ENCODE measurements at places on chromosomes 3 and 15.

DNA sequence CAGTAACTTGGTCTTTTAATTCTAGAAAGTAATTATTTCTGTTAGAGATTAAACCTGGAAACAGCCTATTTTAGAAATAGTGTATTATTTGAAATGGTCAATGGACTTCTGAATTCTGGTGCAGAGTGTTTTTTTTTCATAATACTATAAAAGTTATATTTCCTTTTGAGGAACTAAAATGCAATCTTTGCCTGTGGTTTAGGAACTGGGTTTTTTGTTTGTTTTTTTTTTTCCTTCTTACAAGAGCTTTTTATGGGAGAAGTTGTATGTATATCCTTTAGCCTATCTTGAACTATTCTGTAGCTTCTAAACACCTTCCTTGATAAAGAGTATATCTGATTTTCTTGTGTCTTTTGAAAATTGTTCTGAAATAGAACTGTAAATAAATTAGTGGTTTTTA is 88.3 kb downstream of the ARIH1 start:
- no peak for DNase-seq

- no peak for DNase-seq
Observed at GRCh38 chr3:169964176-169964575, 2.4 kb upstream of the SEC62 start.

- DNase-seq = peak; percentile 10
Observed at GRCh38 chr15:70447928-70448698, 315.2 kb downstream of the UACA start.

- DNase-seq = no peak
Observed at GRCh38 chr15:25240461-25241021, 198.3 kb downstream of the UBE3A start.

DNA sequence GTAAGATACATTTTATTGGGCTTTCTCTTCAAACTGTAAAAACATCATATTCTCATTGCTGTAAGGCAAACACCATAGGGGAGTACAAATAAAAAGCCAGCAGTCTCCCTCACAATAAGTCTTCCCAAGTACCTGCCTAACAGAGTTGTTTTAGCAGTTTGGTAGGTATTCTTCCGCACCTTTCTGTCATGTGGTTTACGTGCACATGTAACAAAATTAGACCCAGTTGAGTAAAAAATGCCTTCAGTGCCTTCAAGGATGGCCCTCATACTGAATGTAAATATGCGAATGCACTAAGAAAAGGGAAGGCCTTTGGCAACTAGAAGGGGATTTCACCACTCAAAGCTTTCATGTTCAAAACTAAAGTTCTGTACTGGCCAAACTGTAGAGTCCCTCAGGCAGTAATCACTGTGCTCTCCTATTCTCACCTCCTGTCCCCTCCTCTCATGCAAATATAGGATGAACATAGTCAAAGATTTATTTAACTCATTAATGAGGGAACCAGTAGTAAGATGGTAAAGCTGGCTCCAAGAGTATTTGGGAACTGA is 26.4 kb downstream of the USP3 start:
- no peak for DNase-seq

DNA sequence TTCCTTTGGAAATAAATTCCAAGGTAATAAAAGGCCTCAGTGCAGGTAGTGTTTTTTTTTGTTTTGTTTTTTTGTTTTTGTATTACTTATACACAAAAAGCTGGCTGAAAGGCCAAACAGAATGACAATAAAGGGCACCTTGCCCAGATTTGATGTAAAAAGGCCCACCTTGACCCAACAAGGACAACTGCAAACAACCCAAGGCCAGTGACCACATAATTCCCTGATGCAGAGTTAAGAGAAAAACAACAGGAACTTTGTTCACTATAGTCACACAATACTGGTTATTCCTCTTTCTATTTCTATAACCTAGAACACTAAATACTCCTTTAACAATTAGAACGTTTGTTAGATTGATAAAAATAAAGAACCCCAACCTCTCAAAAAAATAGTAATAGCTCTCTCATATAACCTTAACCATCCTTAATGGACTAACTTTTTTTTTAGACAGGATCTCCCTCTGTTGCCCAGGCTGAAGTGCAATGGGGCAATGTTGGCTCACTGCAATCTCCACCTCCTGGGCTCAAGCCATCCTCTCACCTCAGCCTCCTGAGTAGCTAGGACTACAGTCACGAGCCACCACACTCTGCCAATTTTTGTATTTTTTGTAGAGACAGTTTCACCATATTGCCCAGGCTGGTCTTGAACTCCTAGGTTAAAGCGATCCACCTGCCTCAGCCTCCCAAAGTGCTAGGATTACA is 113.3 kb downstream of the MAGI1 start:
- DNase-seq = no peak

DNA sequence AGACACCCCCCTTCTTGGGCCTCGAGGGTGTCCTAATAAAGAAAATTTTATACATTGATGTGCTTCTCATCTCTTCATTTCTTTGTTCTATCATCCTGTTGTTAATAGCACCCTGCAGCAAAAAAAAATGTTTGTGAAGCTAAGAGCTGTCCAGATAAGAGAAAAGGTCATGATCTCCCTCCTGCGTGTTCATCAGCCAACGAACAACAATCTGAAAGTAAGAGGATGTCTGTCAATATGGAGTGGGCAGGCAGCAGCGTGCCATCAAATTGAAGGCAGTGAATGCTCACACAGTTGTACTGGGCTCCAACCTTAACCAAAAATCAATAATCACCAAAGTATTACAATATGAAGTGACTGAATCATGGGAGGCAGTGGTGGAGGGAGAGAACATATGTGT is 418.6 kb upstream of the ONECUT1 start:
- DNase-seq = no peak
